Kasumi-1 (cell line): ENCODE measurements at places on chromosomes 2 and 18.
A peak's percentile ranks its signal among the peaks of the same experiment; 100 is the strongest.

GRCh38 chr2:228318218-228318617 is 136.7 kb upstream of the SPHKAP start:
- peak; percentile 15 for DNase-seq

DNA sequence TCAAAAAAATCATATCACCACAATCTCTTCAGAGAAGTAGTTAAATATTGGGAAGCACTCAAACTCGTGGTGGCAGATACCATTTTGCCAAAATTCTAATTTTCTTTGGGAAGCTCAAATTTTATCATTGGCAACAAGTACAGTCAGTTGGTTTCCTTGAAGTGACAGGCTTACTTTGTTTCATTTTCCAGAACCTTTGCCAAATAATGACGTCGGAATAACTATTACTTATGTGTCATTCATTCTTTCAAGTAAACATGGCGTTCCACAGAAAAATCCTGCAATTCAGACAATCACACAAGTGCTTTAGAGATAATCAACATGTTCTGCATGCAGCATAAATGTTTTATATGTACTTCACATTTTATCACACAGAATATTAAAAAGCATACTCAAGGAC is 5.4 kb downstream of the TTLL4 start:
- no peak for DNase-seq

- no peak for DNase-seq
Observed at GRCh38 chr2:28325567-28326468, 66.8 kb upstream of the FOSL2 start.

DNA sequence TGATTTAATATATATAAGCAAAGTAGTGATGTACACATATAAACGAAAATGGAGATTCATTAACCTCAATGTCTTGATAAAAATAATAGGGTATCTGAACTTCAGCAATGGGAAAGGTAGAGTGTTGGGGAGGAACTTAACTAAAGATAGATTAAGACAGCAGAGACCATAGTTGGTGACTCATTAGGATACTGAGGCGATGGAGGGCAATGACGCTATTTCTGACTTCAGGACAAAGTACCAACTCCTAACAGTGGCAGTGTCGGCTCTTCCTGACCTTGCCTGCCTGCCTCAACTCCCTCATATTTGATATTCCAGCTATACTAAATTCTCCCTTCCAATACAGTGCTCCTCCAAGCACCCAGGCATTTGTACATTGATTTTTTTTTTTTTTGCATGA is 98.6 kb downstream of the CDH2 start:
- no peak for DNase-seq

DNA sequence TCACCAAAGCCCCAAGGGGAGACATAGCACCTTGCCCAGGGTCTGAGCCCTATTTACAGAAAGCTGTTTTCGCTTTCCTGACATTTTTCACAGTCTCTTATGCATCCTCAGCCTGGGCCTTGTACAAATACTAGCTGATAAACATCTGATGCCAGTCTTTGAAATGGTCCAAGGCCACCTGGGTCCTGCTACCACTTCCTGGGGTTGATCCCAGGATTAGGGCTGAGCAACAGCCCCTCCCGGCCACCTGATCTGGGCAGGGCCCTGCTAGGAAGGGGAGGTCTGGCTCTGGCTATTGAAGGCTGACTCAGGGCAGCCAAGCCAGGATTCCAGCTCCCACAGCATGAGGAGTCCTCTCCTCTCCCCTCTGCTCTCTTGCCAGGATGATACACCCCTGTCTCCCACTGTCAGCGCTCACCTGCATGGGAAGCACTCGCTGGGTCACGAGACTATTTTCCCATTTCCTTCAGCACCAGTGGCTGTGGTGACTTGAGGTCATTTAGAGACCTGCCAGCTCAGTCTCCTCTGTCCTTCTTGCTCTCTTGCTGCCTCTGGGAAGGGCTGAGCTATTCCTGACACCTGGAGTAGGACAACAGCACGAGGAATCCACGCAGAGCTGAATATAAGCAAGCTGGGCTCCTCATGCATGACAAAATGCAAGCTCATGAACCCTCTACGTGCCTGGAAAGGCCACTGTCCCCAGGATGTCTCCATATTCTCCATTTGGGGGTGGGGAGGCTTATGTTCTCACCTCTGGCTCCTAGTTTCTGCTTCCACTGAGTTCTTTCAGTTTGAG is 53.0 kb upstream of the LGALSL start:
- no peak for DNase-seq

DNA sequence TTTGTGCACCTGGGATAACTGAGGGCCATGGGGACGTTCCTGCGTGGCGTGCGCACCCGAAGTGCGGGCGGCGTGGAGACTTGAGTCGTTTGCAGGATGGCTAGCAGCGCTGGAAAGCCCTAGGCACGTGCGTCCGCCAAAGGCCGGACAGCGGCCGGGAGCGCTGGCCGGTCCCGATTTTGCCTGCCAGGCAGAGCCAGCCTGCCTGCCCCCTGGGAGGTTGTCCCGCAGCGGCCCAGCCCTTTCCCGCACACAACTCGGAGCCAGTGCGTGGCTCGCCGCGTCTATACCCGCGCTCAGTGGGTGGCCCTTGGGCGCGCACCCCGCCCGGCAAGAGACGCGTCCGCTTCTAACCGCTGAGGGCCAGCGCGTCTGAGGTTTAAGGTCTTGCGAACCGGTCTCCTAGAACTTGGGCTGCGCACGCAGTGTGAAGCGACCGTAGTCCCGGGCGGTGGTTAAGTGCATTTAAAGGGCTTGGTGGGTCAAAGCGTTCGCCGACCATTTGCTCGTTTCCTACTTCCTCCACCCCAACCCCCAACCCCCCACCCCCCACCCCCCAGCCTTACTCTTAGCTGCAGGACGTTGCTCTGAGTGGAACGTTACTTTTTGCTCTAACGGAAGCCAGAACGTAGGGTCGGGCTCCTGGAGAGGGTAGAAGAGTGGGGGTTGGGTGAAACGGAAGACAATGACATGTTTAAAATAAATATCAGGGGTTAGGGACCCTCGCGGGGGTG is 627 bp downstream of the CDCA7 start:
- peak; percentile 83 for DNase-seq

- no peak for DNase-seq
Observed at GRCh38 chr2:68135448-68136320, 22.0 kb upstream of the PNO1 start.

GRCh38 chr2:161134547-161135518 is 25.4 kb upstream of the TANK start:
- DNase-seq, result no peak

DNA sequence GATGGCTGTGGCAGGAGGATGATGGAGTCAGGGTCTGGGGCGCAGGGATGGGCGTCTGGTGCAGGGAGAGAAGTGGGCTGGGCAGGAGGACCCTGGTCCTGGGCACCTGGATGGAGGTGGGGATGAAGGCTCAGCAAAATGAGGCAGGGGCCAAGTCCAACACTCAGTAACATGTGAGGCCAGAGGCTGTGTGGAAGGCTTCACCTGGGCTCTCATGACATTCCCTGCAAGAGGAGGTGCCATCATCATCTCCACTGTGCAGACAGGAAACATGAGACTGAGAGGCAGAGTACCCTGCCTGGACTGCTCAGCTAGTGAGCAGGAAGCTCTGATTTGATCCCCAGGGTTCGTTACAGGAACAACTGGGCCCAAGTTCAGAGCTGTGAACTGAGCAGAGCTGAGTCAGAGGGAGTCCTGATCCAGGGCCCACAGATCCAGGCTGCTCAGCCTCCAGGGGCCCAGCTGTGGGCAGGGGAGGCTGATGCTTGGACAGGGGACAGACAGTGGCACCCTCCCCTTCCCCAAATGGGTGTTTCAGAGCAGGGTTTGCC is 36.9 kb downstream of the HJURP start:
- DNase-seq, result no peak

GRCh38 chr2:177195194-177195593 is 17.4 kb upstream of the HNRNPA3 start:
- DNase-seq, result no peak

DNA sequence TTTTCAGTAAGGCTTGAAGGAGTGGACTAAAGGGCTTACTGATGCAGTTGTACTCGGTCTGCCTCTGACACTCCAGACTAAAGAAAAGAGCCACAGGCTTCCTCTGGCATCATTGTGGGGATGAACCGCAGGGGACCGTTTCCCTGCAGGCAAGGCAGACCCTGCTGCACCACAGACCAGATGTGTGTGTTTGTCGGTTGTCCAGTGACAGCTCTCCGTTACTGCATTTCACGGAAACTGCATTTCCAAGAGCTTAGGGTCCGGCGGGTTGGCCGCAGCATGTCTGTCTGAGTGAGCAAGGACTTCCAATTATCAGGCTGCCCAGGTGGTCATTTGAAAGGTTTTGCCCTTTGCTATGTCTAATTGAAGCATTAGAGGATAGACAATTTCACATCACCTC is 98.1 kb downstream of the FAM210A start:
- DNase-seq, result peak; percentile 39

DNA sequence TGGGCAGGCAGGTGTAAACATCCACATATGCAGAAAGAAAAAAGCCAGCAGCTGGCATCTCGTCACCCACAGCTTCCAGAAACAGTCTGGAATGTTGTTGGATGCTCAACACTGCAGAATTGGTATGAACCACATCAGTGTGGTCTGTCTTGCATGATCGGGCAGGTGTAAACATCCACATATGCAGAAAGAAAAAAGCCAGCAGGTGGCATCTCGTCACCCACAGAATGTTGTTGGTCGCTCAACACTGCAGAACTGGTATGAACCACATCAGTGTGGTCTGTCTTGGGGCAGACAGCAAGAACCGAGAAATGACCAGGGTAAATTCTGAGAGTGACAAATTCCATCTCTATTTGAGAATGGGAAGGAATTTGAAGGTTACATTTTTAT is 39.6 kb downstream of the DOCK10 start:
- DNase-seq, result no peak

- no peak for DNase-seq
Observed at GRCh38 chr2:207088276-207088675, 77.5 kb downstream of the KLF7 start.

GRCh38 chr2:127079358-127079920 is 27.5 kb downstream of the BIN1 start:
- DNase-seq, result no peak

- DNase-seq, result no peak
Observed at GRCh38 chr2:134670955-134671354, 47.8 kb downstream of the TMEM163 start.

GRCh38 chr2:59884166-59884565 is 669.3 kb downstream of the BCL11A start:
- DNase-seq, result no peak

- DNase-seq, result no peak
Observed at GRCh38 chr2:174300114-174300513, 34.6 kb upstream of the SP9 start.

DNA sequence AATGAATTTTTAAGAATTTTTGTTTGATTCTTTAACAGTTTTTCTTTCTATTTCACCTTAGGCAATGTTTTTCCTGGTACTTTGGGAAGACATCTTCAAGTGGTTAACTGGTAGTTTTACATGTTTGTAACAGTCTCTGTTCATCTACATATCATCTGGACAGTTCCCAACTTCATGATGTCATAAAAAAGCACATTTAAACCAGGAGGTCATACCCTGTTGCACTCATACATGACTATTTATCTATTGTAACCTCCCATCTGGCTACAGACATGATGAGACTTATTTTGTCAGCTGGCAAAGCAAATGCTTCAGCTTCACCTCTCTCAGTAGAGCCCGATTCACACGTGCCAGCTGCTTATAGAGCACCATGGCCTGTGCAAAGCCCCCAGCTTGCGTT is 99.8 kb upstream of the YPEL5 start:
- DNase-seq, result no peak

DNA sequence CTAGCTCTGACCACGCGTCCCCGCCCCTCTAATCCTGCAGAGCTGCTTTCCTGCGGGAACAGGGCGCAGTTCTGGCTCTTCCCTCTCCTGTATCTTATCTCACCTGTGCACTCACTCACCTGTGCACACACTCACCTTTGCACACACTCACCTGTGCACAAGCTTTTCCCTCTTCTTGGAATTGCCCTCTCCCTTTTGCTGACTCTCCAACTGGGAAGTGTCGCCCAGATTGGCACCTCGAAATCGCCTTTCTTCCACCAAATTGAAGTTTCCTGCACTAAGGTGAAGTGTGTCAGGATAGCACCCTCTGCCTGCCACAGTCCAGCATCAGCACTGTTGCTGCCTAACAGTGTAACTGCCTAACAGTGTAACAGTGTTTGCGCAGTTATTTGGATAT is 566 bp upstream of the CMPK2 start:
- DNase-seq, result peak; percentile 54

DNA sequence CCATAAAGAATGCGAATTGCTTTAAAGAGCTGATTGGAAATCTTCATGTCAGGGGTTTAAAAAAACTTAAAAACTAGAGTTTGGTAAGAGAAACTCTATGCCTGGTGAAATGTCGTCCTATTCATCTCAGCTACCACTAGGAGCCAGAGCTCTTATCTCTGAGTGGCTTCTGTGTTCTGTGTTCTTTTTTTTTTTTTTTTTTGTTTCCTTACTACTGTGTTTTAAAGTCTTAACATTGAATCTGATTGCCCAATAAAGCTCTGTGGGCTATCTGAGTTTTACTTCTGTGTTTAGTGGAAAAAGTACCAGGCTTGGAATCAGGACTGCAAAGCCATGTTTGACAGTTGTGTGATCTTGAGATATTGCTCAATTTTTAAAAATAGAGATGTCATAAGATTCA is 494.8 kb downstream of the RIT2 start:
- DNase-seq, result no peak

DNA sequence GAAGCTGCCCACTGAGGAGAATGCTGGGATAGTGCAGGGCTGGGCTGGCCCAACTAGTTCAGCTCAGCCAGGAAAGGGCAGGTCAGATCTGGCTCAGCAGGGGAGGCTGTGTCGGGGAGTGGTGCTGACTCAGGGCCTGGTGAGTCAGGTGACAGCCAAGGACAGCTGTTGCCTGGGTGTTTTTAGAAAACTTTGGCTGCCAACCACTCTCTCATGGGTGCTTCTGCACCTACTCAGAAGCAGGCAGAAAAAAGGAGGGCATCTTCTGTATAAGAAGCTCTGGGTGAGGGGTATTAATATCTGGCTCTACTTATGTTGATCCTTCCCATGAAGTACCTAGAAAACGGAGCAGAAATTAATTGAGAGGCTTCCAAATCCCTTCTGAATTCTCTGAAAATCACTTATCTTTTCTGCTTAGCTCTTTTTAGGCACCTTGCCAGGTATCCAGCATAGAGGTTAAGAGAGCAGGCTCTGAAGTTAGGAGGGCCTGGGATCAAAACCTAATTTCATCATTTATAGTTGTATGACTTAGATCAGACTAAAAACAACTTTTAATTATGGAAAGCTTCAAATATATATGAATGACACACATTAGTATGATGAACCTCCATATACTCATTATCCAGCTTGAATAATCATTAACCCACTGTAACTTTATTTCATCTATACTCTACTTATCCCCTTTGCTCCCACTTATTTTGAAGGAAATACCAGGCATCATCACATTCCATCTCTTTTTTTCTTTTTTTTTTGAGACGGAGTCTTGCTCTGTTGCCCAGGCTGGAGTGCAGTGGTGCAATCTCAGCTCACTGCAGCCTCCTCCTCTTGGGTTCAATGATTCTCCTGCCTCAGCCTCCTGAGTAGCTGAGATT is 15.5 kb upstream of the RAB10 start:
- DNase-seq, result peak; percentile 36
